ENCODE measurements at places on chromosomes 4 and X. TPM values are rescaled to one million over a fixed set of nuclear protein-coding genes. Genes with fewer than 3 reads are reported as not detected.

The RASL11B gene
- total RNA-seq: not detected

The SMIM10 gene
- 12.6 TPM for total RNA-seq

The ERCC6L gene
- total RNA-seq: 26.1 TPM

The PFKFB1 gene
- total RNA-seq: not detected

The CXCL8 gene
- 33.1 TPM for total RNA-seq

The EPGN gene
- not detected for total RNA-seq

The TMEM154 gene
- 8.1 TPM for total RNA-seq

The TAB3 gene
- 23.3 TPM for total RNA-seq

The SULT1E1 gene
- total RNA-seq: not detected

- DNase-seq: no peak
Measured at GRCh38 chrX:111020283-111020682, 75.7 kb upstream of the PAK3 start.

GRCh38 chr4:121069430-121069829 lies 2.9 kb downstream of the NDNF start:
- no peak for DNase-seq

GRCh38 chrX:28188526-28188925 lies 207.3 kb upstream of the DCAF8L1 start:
- no peak for DNase-seq

GRCh38 chr4:165199286-165199685 lies 8.1 kb upstream of the KLHL2 start:
- DNase-seq: peak; percentile 26

- no peak for DNase-seq
Measured at GRCh38 chr4:43992552-43992951, 456.1 kb downstream of the KCTD8 start.

DNA sequence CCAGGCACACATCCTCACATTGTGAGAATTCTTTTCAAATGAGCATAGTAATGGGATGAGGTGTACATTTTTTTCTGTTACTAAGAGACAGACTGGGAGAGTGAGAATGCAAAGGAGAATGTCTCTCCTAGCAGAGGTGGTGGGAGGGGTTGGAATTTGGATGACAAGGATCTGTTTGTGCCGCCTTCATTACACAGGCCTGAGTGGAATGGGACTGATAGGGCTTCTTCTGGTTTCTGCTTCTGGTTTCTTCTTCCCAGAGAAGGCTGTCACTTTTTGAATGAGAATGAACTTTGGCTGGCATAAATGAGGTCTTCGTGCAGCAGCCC lies 55.4 kb downstream of the C4orf51 start:
- DNase-seq: peak; percentile 97

- peak; percentile 95 for DNase-seq
Measured at GRCh38 chrX:149497626-149498025, 7.5 kb downstream of the IDS start.

GRCh38 chr4:6520051-6520636 lies 47.7 kb upstream of the PPP2R2C start:
- no peak for DNase-seq

- DNase-seq: peak; percentile 29
Measured at GRCh38 chr4:24160358-24160757, 270.5 kb upstream of the PPARGC1A start.

- DNase-seq: peak; percentile 28
Measured at GRCh38 chr4:95362906-95363558, 185.7 kb downstream of the UNC5C start.

GRCh38 chrX:48491809-48492208 lies 15.8 kb downstream of the FTSJ1 start:
- no peak for DNase-seq

DNA sequence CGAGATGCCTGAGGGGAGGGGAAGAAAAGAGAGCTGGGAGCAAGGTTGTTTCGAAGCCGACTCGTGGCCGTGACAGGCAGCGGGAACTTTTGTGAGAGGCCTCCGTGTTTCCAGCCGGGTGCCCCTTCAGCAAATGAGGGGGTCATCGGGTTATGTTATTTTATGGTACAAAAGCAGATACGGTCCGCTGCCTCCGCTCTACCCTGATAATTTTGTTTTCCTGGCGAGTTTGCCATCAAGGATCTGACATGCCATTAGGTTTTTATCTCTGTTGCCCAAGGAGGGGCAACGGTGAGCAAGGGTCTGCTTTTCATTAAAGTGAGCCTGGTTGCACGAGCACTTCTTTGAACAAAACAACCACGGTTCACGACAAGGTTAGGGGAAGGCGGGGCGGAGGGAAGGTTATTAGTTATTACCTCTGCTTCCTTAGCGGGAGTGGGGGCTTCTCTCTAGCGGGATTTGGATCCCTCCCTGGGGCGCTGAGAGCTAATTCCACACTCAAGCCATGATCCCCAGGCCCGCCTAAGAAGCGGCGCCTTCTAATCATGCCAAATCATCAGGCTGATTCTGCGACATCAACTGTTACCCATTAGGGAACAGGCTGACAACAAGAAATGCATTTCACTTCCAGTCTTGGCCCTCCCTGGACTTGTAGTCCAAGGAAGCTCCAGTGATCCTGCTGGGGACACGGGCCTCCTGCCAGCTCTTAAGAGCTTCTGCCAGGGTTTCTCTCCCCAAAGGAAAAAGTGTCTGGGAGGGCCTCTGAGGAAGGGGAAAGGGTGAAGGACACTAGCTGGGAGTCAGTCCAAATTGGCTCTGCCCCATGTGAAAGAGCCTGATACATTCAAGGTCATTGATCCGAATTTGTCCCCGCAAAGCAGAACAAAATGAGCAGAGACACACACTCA lies 617.7 kb downstream of the MID1IP1 start:
- no peak for DNase-seq

- DNase-seq: no peak
Measured at GRCh38 chr4:123319639-123320038, 77.0 kb upstream of the SPRY1 start.

- peak; percentile 75 for DNase-seq
Measured at GRCh38 chrX:48490661-48491060, 14.7 kb downstream of the FTSJ1 start.

DNA sequence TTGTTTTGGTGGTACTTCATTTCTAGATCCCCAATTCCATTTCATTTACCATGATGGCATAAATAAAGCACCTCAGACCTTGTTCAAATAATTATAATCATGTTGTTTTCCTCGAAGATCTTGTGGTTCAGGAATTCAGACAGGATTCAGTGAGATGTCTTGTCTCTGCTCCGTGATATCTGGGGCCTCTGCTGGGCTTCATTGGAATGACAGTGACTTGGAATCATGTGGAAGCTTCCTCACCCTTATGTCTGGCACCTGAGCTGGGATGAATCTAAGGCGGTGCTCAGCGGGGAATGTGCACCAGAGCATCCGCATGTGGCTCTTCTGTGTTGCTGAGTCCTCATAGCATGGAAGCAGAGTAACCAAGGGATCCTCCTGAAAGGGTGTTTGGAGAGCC lies 132.2 kb downstream of the VEGFC start:
- peak; percentile 30 for DNase-seq

- DNase-seq: no peak
Measured at GRCh38 chrX:154441564-154441963, 2.4 kb upstream of the FAM50A start.

DNA sequence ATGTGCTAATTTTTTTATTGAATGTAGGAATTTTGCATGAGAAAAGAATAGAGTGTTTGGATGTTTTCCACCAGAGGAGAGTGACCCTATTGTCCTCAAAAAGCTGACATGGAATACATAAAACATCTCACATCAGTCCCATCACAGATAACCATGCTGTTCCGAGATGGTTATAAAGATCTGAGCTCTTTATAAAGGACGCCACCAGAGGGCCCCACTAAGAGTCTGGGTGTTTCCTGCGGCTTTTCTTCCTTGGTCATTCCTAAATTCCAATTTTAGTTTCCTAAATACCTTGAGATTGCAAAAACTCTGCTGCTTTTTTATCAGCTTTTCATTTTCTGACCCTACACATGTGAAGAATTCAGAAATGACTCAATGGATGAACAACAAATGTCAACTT lies 504.5 kb upstream of the FRG1 start:
- DNase-seq: no peak

DNA sequence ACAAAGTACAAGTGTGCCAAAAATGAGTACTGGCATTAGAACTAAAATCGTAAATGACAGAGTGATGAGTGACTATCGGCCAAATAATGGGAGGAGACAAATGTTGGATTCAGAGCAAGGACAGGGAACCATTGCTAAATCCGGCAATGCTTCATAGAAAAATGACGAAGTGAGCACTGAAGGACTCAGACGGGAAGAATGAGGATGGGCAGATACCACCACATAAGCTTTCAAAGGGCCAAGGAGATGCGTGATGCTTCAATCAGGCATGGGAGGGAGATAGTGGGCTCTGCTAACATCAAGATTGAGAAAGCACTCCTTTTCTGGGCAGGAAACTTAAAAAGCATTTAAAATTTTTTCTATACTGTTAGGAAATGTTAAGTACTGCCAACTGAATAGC lies 21.6 kb downstream of the RBBP7 start:
- DNase-seq: no peak
